Cerebellum (tissue), 4 donors: ENCODE measurements at places on chromosomes 2 and 18. TPM values are rescaled to one million over a fixed set of nuclear protein-coding genes. Genes with fewer than 3 reads are reported as not detected.

DNA sequence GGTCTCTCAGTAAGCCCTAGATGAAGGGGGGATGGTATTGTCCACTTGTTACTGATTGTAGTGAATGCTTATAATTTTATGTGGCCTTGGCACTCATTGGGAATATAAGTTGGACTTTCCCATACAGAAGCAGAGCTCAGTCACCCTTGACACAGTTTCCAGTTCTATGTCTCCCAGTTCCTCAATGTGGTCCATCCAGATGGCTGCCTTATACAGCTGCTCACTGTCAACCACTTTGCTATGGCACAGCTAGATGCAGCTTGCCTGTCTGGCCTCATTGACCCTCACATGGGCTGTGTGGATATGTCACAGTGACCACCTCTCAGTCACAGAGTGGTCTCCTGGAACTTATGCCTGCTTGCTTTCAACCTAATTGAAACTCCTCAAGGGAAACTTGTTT, 21.7 kb downstream of the SLC39A6 start:
- no peak for DNase-seq

DNA sequence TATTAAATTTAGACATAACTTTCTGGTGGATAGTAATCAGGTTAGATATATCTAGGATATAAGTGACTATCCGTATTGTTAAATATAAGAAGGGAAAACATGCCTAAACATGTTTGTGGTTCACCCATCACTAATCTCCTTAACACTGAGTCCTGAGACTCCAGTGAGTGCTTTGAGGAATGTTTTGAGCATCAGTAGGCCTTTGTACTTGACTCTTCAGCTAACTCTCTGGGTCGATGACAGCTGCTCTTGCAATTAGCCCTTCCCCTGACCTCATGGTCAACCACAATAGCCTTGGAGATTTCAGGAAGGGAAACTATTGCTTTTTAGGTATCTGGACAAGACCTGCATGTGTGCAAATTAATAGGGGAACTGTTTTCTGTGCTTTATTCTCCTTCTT, 716.8 kb downstream of the EPHA4 start:
- DNase-seq = no peak

Gene TLK1
- 25.9 TPM for total RNA-seq

DNA sequence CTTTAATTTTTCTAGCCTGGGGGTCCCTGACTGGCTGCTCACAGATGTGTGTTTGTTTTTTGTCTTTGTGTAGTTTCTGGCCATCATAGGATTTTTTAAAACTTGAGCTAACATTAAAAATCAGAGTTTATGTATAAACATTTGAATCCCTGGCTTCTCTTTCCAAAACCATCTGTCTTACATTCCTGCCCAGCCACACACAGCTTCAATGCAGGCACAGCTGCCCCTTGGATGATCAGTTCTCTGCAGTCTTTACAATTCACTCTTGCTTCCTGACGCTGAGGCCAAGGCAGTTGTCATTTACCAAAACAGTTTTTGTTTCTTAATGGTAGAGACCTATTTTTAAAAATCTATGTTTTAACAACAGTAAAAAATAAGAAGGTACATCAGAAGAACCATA, 169.2 kb upstream of the LRRTM1 start:
- DNase-seq = no peak
